ENCODE measurements at places on chromosomes 12 and 14.
A peak's percentile ranks its signal among the peaks of the same experiment; 100 is the strongest.

DNA sequence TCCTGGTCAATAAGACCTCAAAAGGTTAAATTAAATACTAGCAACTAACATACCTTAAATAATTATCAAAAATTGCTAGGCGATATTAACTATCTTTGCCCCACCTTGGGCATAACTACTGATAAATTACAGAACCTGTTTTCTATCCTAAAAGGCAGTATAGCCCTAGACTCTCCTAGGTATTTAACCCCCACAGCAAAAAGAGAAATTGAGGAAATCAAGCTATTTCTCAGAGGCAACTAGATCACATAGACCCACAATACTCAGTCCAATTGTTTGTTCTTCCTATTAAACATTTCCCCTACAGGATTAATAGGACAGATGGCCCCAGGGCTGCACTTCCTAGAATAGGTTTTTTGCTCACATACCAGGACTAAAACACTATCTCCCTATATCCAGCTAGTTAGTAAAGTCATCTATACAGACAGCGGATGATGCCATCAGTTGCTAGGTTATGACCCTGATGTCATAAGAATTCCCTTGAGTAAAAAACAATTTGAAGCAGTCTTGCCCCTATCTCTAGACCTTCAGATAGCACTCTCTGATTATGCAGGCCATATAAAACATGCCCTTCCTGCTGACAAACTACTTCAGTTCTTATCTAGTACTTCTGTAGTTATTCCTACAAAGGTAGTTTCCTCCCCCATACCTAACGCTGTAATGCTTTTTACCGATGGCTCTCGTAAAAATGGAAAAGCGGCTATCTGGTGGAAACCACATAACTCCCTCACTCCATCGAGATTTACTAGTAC, 118.4 kb downstream of the PPHLN1 start:
- DNase-seq, result no peak

DNA sequence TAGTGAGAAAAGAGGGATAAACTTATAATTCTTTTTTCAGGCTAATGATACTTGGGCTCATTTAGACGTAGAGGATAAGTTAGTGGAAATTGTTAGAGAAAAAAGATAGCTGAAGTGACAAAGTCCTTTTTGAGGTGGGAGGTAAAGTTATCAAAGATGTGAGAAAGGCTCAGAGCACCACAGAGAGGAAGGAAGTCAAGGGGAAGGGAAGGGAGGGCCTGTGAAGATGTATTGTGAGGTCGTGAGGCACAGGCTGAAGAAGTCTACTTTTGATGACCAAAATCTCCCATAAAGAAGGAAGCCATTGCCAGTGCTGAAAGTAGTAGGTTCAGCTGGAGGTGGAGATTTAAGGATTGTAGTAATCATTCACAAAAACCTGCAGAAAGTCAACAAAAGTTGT, 19.4 kb upstream of the PTGDR start:
- DNase-seq, result no peak

DNA sequence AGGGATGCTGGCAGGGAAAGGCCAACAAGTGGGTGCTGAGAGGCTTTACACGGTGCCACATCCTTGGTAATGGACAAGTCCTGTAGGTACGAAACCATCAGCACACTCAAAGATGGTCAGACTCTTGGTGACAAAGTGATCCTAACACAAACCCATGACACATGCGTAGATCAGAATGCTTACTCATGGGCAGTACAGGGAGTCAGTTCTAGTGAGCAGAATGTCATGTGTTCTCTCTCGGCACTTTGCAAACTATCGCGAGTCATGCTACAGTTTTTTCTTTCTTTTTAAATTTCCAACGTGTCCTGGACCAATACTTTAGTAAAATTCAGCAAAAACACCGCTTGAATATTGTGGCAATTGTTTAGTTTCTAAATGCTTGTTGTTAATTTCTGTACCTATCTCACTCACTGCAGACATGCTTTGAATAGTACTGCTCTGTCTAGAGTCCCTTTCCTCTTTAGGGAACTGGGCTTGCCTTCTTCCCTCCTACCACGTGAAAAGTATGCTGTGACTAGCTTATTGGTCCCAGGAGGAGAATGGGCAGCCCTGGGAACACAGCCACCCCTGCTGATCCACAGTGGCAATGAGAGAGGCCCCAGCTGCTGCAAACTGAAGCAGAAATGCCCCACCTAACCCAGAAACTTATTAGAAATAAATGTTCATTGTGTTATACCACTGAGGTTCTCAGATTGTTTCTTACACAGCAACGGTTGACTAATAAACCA, 62.4 kb downstream of the UBR7 start:
- peak; percentile 41 for DNase-seq

- DNase-seq, result no peak
Observed at GRCh38 chr14:58947814-58948445, 240.5 kb upstream of the DAAM1 start.

DNA sequence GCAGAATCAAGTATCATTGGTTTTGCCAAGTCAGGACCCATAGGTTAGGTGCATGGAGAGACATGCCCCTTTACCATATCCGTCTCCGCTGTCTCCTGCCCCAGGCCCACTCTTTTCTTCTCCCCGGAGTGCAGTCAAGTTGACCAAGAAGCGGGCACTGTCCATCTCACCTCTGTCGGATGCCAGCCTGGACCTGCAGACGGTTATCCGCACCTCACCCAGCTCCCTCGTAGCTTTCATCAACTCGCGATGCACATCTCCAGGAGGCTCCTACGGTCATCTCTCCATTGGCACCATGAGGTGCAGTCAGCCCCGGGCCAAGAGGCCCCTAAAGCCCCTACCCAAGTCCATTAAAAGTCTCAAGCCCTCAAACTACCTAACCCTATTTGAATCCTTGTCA, 5.0 kb downstream of the GLI1 start:
- no peak for DNase-seq

GRCh38 chr12:113461666-113462065, 10.0 kb downstream of the LHX5 start:
- peak; percentile 28 for DNase-seq

GRCh38 chr14:34851395-34851794, 23.8 kb downstream of the BAZ1A start:
- peak; percentile 52 for DNase-seq

GRCh38 chr12:54082397-54082892, 28.8 kb downstream of the HOXC4 start:
- no peak for DNase-seq

DNA sequence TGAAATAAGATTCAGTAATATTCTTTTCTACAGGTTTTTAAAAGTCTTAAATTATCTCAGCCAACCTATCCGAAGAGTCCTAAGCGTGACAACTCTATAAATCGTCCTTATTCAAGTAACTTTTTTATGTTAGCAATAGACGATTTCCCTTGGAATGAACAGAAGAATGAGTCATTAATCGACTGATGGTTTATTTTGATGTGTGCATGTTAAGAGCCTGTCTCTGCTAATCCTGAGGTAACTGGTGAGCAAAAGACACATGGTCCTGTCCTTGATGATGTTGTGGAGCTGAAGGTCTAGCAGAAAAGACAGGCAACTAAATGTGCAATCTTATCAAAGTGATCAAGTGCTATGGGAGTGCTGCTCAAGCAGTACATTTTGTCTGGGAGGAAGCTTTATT, 80.4 kb downstream of the DAAM1 start:
- no peak for DNase-seq

- no peak for DNase-seq
Observed at GRCh38 chr14:91232603-91233002, 11.9 kb downstream of the GPR68 start.

- peak; percentile 92 for DNase-seq
Observed at GRCh38 chr14:105527826-105528585, 1.6 kb downstream of the TMEM121 start.

DNA sequence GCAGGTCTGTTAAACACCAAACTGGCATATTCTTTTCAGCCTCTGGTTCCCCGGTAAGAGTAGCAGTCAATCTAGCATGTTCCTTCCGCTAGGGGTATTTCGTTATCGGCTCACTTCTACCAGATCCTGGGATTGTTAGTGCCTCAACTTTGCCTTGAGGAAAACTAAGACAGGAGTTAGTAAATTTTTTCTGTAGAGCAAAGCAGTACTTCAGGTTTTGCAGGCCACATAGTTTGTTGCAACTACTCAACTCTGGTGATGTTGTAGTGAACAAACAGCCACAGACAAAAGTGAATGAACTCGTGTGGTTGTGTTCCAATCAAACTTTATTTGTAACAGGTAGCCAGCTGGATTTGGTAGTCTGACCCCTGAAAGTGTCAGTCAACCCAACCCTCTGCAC, 6.3 kb upstream of the CDH24 start:
- DNase-seq, result no peak

GRCh38 chr14:89723930-89724627, 230.5 kb downstream of the EFCAB11 start:
- DNase-seq, result no peak

GRCh38 chr14:64410084-64410774, 22.1 kb downstream of the MTHFD1 start:
- DNase-seq, result peak; percentile 33

DNA sequence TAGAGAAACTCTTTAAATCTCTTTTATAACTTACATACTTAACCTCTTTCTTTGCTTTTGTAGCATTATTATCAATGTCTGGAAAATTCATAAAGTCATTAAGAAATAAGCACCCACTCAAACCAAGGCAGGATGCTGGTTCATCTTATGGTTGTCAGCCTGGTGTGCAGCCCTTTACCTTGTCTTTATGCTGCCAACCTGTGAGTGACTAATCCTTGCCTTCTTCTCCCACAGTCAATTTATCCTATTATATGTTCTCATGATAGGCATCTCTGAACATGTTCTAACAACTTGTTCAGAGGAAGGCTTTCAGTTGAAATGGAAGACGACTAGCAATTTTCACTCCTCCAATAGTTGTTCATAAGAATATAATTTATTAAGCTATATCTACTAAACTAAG, 186.9 kb upstream of the CAND1 start:
- no peak for DNase-seq

- DNase-seq, result no peak
Observed at GRCh38 chr12:66228462-66228861, 39.4 kb downstream of the IRAK3 start.

GRCh38 chr12:92899386-92900001, 29.6 kb downstream of the EEA1 start:
- peak; percentile 98 for DNase-seq

DNA sequence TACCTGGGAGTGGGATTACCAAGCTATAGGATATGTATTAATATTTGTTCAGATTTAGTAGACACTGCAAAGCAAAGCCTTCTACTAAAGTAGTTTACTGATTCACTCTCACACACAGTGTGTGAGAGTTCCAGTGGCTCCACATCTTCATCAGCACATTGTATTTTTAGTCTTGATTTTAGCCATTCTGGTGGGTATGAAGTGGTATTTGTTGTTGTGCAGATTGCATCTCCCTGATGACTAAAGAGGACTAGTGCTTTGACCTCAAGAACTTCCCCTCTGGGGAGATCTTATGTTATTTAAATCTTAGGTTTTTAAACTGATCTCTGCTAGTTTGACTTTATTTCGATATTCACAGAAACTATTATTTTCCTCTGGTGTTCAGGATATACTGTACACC, 479.7 kb upstream of the RGS6 start:
- no peak for DNase-seq

- peak; percentile 85 for DNase-seq
Observed at GRCh38 chr12:88153959-88154358, 11.9 kb downstream of the TMTC3 start.

- no peak for DNase-seq
Observed at GRCh38 chr14:102469261-102469660, 40.3 kb downstream of the ANKRD9 start.

DNA sequence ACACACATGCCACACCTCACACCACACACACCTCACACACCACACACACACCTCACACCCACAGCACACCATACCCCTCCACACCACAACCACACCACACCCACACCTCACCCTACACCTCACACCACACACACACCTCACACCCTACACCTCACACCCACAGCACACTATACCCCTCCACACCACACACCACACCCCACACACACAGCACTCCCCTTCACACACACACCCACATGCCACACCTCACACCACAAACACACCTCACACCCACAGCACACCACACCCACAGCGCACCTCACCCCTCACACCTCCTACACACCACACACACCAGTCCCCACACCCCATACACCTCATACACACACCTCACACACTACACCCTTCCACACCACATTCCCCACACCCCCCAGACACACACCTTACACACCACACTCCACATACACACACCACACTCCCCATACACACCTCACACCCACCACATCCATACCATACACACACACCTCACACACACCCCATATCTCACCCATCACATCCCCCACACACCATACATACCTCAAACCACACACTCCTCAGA, 80.0 kb downstream of the ACTN1 start:
- DNase-seq, result no peak

GRCh38 chr12:20174528-20175175, 193.7 kb upstream of the PDE3A start:
- DNase-seq, result no peak

DNA sequence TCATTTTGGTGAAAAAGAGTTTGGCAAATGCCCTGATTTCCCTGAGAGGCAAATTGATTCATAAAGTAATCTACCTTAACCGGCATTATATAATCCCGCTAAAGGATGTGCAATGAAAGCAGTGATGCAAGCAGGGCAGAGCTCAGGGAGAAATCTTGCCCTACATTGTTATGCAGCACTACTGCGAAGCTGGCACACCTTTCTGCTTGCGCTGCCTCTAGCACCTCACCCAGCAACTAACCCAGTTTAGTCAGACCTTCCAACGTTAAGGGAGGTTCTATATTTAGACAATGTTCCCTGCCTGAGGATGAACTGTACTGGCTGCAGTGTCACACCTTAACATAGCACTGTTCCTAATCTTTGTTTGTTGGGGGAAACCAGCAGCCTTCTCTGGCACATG, 60.8 kb upstream of the CCDC196 start:
- no peak for DNase-seq

DNA sequence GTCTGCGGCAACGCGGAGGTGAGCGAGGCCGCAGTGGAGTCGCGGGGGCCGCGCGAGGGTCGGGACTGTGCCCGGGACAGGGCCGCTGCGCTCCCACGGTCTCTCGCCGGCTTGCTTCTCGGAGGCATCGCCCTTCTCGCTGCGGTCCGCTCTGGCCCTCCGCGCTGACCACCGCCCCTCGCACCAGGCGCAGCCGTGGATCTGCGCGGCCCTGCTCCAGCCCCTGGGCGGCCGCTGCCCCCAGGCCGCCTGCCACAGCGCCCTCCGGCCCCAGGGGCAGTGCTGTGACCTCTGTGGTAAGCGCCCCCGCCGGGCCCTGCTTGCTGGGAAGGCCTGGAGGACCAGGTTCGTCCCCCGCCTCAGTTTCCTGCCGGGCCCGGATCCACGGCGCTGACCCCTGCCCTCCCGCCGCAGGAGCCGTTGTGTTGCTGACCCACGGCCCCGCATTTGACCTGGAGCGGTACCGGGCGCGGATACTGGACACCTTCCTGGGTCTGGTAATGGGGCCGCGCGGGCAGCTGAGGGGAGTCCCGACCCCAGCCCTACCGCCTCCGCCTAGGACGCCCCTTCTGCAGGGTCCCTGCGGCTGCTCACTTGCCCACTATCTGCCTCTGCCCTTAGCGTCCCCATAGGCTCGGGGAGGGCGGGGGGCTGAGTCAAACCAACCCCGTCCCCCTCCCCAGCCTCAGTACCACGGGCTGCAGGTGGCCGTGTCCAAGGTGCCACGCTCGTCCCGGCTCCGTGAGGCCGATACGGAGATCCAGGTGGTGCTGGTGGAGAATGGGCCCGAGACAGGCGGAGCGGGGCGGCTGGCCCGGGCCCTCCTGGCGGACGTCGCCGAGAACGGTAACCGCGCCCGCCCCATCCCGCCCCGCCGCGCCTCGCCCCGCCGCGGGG, 7.0 kb downstream of the AMN start:
- DNase-seq, result peak; percentile 38

All from adipocyte (in vitro differentiated cells).